ENCODE measurements at places on chromosomes 4 and X.
A peak's percentile ranks its signal among the peaks of the same experiment; 100 is the strongest.

GRCh38 chr4:163804001-163804400, 309.5 kb downstream of the TMA16 start:
- no peak for DNase-seq

GRCh38 chr4:173333658-173334084, 487 bp downstream of the HMGB2 start:
- DNase-seq: no peak

GRCh38 chrX:20965270-20966044, 408.8 kb upstream of the CNKSR2 start:
- no peak for DNase-seq

- no peak for DNase-seq
Measured at GRCh38 chr4:94700298-94700697, 57.5 kb upstream of the BMPR1B start.

GRCh38 chrX:41350976-41351569, 17.1 kb downstream of the DDX3X start:
- no peak for DNase-seq

DNA sequence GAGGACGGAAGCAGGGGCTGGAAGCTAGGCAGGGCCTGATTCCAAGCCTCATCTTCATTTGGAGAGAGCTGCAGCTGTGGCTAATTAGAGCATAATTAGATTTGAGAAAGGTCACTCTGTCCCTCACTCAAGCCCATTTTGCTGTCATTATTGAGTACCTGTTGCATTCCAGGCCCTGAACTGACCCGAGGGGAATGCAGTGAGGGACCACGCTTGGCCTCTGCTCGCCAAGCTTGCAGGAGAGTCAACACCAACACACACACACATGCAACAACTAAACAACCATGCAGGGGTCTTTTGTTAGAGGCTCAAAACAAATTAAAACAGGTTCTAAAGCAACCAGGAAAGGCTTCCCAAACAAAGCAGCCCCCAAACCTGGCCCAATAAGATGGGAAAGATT, 52.7 kb upstream of the MAMLD1 start:
- DNase-seq: no peak

GRCh38 chr4:4837316-4837715, 22.1 kb upstream of the MSX1 start:
- DNase-seq: no peak

GRCh38 chr4:87073199-87074120, 138.6 kb downstream of the AFF1 start:
- DNase-seq: peak; percentile 12

DNA sequence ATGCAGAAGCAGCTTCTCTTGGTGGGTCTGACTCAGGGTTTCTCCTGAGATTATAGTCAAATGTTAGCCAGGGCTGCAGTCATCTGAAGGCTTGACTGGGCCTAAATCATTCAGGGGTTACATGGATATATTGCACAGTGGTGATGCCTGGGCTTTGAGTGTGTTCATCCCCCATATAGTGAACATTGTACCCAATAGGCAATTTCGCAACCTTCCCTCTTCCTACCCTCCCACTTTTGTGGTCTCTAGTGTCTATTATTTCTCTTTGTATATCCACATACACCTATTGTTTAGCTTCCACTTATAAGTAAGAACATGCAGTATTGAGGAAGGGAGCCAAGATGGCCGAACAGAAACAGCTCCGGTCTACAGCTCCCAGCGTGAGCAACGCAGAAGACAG, 90.3 kb upstream of the CAMK2D start:
- DNase-seq: no peak

GRCh38 chr4:40057586-40058091, 989 bp downstream of the N4BP2 start:
- DNase-seq: peak; percentile 71

DNA sequence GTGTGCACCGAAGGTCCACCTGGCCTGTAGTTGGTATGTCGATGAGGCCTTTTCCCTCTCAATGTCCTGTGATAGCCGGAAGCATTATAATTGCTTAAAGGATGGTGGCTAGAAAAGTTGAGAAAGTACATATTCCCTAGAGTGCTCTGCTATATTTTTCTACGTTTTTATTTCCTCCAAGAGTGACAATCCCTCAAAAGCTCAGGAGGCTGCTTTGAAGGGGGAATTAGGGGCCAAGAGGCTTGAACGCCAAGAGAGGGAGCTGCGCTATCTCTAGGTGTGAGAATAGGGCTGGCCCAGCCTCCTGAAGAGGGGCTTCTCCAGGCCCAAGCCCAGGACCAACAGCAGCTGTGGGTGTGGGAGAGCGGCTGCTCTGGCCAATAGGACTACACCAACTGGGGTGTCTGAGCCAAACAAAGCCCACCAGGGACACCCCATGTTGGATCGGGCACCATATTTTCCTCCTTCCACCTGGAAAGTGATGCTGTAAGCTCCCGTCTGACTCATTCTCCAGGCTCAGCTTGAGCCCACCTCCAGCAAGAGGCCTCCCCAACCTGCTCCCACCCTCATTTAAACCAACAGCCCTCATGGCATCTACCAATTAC, 124.0 kb downstream of the IRF2 start:
- DNase-seq: no peak

DNA sequence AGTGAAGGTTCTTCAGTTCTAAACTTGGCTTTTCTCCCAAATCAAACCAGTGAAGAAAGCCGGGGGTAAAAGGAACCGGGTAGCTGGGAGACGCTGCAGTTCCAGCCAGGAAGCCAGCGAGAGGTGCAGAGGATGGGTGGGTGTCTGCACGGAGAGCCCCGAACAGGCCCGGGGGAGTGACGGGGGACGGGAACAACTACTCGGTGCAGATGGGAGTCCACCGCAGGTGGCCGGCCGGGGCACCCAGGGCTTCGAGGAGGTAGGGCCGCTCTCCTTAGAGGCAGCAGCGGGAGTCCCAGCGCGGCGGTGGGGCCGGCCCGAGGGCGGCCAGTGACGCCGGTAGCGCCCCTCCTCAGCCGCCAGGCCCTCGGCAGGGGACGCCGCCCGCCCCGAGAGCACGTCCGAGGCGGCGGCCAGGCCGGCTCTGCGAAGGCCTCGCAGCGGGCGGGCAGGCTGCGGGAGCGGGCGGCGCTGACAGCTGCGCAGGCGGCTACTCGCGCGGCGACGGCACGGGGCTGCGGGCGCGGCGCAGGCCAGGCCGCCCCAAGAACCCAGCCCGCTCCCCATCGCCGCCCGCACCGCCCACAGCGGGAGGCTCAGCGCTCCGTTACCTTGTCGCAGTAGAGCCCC, 449 bp downstream of the FBXL5 start:
- DNase-seq: peak; percentile 71

GRCh38 chr4:90958256-90958895, 831.2 kb downstream of the CCSER1 start:
- DNase-seq: no peak

DNA sequence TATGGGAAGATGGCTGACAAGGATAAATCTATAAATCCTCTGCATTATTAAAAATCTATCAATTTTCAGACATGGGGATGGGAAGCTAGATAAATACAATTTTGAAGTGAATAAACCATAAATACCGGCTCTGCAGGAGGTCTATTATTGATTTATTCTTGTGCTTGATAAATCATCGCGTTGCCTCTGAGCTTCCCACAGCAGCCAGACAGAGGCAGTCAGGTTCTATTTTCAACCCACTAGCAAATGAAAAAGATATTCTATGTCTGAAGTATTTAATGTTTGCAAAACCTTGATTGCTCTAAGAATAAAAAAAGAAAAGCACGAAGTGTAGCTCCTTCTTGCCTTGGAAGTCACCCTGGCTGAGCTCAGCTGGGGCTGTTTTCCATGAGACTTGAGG, 216.2 kb downstream of the DHRSX start:
- no peak for DNase-seq

DNA sequence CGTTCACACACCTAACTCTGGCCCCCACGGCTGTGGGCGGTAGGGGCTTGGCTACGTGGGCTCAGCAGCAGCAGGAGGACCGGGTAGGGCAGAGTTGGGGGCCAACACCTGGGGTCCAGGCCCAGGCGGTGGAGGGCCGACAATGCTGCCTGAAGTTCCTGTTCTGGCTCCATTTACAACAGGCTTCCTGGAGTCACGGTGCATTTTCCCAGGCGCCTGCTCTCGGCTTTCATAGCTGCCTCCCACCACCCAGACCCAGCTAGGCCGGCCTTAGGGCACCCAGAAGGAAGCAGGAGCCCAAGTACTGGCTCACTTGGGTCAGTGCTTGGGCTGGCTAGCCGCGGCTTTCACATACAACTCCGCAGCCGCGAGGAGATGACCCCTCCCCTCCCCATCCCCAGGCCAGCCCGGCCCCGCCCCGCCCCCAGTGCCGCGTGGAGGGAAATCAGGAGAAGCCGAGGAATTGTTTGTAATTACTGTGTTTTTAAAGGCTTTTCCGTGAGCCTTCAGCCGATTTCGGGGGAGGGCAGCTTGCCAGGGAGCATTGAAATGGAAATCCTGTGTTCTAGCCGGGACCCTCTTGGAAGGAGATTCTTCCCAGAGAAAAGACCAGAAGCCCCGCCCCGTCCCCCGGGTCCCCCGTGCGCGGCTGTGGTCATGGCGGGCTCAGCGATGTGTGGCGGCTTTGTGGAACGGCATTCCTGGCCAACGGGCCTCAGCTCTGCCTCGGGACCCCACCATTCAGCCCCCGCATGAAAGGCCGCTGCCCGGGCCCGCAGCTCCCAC, 28.5 kb downstream of the PJA1 start:
- no peak for DNase-seq

- no peak for DNase-seq
Measured at GRCh38 chr4:153485860-153486259, 19.7 kb downstream of the TMEM131L start.

DNA sequence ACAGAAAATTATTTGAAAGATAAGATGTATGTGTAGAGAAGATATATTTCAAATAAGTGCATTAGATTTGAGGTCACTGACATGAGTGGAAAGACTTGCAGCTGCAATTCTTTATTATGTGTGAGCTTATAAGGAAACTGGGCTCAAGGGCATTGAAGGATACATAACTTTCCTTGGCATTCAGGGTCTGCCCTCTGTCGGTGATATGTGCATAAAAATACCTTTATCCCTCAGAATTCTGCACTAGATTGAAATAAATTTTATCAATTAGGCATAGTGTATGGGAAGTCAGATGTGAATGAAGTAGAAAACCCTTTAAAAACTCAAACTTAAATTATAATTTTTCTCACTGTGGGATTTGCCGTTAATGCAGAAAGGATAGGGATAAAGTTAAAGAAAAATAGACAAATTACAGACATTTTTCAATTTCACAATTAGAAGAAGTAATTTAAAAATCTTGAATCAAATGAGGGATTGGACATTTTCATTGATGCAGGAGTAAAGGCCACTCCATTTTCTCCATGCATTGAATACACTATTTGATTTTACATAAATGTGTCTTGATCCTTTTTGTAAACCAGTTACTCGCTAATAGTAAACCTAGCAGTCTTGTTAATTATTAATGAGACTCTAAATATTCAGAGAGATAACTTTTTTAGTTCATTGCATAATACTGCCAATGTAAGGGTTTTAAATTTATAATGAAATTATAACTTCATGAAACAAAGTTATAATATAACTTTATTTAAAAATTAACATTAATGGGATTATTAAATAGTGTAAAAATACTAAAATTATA, 21.0 kb upstream of the ETNPPL start:
- DNase-seq: no peak

GRCh38 chrX:40281336-40282005, 183.7 kb upstream of the BCOR start:
- DNase-seq: no peak

- DNase-seq: no peak
Measured at GRCh38 chrX:104618106-104618895, 52.3 kb downstream of the IL1RAPL2 start.

GRCh38 chrX:372856-373640, 13.7 kb downstream of the PPP2R3B start:
- DNase-seq: no peak

DNA sequence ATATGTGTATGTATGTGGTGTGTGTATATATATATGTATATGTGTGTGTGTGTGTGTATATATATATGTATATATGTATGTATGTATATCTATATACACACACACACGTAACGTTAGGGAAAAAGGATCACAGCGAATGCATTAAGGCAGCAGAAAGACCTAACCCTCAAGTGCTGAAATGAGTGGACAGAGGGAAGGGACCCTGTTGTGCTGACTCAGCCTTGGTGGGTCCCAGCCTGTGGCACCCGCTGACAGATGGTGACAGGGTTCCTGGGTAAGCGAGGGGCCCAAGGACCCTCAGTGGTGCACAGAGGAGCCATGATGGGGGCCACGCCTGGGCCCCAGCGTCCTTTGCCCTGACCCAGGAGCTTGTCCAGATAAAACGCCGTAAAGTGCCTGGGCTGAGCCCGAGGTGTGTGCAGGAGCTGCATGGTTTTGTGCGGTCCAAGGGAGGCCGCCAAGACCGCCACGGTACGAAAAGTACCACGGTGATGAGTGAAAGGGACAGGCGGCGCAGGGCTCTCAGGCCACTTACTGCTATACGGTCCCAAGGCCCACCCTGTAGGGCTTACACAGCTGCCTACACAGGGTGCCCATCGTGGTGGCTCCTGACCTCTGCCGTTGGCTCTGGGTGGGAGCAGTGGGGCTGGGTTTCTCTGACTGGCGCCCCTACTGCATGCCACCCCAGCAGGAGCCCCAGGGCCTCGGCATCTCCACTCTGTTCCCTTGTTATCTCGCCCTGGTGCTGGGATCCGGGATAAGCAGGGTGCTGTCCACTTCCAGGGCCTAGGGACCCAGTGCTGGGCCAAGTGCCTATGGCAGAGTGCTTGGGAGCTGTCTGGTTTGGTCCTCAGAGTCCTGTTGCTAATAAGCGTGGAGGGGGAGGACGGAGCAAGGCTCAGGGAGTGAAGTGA, 10.0 kb downstream of the SH3BP2 start:
- no peak for DNase-seq

GRCh38 chrX:33726281-33727160, 405.6 kb downstream of the FAM47A start:
- no peak for DNase-seq
